Activated T-helper 1 cell treated with anti-CD3 and anti-CD28 coated beads, Interleukin-2, amount 50 U/mL, for 16 hours (primary cell): ENCODE measurements at places on chromosomes 6 and 20.

GRCh38 chr6:135616655-135617054, 119.1 kb upstream of the AHI1 start:
- DNase-seq, result no peak

- DNase-seq, result no peak
Observed at GRCh38 chr20:9705722-9706476, 133.0 kb downstream of the PAK5 start.

GRCh38 chr6:130466748-130467061, 100.9 kb downstream of the TMEM200A start:
- no peak for DNase-seq

- DNase-seq, result no peak
Observed at GRCh38 chr6:14922706-14923460, 323.0 kb upstream of the JARID2 start.

DNA sequence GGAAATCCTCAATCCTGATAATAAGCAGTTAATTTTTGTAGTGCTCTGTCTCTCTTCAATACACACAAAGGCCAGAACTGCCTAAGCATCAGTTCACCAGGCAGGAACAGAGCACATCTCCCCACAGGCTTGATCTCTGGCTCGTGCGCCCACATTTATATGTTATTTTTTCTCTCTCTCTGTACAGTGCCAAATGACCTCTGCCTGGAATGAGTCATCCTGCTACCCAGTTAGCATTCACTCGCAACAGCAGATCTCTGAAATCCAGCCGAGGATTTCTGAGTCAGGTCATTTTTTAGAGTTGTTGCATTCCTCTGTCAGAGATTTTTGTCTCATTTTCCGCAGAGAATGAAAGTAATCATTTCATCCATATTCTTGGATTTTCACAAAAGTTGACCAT, 107.1 kb downstream of the COL12A1 start:
- DNase-seq, result no peak

- no peak for DNase-seq
Observed at GRCh38 chr6:41536795-41537758, 9.1 kb upstream of the FOXP4 start.

- no peak for DNase-seq
Observed at GRCh38 chr6:52566201-52566600, 10.7 kb downstream of the TRAM2 start.

DNA sequence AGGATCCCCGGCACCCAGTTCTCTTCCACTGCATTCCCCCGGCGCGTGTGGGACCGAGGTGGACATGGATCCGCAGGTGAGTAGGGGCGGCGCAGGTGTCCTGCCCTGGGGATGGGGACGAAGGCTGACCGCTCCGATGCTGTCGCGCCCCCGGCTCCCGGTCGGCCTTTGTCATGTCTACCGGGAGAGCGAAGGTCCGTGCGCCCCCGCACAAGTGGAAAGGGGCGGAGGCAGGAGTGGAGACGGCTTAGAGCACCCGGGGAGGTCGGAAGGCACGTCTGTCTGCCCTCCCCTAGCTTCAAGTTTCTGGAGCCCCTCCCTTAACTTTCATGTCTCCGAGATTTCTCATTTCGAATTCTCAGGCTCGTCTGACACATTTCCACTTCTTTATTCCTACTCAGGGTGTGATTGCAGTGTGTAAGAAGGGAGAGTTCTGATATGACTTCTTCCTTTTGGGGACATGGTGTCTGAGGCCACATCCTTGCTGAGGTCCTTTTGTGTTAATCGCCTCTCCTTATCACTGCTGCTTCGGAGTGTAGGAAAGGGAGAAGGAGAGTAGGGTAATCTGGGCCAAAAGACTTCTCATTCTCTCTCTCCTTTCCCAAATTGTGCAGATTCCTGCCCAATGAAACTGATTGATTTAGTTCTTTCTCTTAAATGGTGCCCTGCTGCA, 435 bp downstream of the KIFC1 start:
- DNase-seq, result no peak

- no peak for DNase-seq
Observed at GRCh38 chr6:127518710-127519468, at the start of gene MTCL3. TSS of gene MTCL3 (minus strand) at chr6:127519335.

GRCh38 chr20:59421089-59421488, 120.7 kb downstream of the EDN3 start:
- no peak for DNase-seq

DNA sequence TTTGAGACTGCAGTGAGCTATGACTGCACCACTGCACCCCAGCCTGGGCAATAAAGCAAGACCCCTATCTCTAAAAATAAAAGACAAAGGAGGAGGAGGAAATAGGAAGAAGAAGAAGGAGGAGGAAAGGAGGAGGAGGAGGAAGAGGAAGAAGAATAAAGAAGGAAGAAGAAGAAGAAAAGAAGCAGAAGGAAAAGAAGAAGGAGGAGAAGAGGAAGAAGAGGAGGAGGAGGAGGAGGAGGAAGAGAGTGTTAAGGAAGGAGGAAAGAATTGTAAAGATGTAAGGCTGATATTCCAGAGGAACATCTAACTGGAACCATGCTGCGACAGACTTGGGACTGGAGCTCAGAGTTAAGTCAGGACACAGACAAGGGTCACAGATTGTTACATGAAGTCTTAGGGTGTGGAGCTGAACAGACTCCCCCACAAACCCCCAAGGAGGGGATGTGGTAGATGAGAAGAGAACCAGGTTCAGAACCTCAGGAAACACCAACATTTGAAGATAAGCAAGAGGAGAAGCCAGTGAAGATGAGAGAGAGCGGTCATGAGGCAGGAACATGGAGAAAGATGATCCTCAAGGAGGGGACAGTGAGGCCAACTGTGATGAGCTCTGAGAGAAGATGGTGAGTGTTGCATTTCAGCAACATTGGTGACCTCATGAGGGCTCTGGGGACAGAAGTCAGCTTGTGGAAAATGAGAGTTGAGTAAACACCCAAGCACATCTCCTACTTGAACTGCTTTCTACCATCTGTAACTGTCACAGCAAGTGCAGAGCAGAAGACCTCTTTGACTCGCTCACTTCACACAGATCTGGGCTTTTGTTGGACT, 118.2 kb downstream of the CD164 start:
- no peak for DNase-seq

- DNase-seq, result no peak
Observed at GRCh38 chr20:18224968-18225568, 63.3 kb upstream of the ZNF133 start.

DNA sequence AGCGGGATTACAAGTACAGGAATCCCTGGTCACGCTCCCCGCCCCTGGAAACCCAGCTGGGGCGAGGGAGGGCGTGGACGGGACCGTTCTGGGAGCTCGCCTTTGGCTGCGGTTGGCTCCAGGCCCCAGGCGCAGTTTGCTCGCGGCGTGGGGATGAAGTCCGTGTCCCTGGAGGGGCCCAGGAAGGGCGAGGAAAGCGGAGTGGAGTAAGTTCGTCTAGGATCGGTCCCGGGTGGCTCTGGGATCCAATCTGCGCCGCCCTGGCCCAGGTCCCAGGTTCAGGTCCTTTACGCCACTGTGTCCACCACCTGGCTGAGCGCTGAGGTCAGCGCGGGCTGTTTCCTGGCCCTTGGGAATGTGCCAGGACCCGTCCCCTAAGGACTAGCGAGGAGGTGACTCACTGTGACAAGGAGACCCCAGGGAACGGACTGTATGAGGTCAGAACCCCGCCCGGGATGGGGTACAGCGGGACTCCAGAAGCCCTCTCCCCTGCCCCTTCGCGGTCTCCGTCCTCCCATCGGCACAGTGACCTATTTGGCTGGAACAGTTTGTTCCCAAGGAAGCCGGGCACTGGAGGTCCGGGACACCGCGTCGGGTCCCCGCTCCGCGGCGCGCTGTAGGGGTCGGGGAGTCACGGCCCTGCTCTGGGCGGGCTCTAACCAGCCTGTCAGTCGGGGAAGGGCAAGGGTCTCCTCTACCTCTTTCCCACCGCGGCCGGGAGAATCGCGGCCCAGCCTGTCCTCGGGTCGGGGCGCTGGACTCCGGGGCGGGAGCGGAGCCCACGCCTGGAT, 724 bp downstream of the CDKN1A start:
- DNase-seq, result no peak

- no peak for DNase-seq
Observed at GRCh38 chr20:32153771-32154170, 44.3 kb downstream of the TM9SF4 start.

GRCh38 chr6:110561696-110562095, 85.3 kb upstream of the SLC22A16 start:
- DNase-seq, result no peak

DNA sequence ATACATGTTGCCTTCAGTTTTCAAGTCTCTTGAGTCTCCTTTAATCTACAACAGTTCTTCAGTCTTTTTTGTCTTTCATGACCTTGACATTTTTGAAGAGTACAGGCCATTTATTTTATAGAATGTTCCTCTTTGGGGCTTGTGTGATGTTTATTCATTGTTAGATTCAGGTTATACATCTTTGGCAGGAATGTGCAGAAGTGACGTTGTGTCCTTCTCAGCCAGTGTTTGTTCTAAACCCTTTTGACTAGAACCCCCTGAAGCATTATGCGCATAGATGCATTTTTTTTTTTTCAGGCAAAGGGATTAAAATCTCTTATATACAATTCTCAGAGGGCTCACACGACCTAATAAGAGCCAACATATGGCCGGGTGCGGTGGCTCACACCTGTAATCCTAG, 11.2 kb upstream of the NCOA5 start:
- DNase-seq, result no peak

- no peak for DNase-seq
Observed at GRCh38 chr20:44001667-44002596, 87.3 kb downstream of the TOX2 start.

DNA sequence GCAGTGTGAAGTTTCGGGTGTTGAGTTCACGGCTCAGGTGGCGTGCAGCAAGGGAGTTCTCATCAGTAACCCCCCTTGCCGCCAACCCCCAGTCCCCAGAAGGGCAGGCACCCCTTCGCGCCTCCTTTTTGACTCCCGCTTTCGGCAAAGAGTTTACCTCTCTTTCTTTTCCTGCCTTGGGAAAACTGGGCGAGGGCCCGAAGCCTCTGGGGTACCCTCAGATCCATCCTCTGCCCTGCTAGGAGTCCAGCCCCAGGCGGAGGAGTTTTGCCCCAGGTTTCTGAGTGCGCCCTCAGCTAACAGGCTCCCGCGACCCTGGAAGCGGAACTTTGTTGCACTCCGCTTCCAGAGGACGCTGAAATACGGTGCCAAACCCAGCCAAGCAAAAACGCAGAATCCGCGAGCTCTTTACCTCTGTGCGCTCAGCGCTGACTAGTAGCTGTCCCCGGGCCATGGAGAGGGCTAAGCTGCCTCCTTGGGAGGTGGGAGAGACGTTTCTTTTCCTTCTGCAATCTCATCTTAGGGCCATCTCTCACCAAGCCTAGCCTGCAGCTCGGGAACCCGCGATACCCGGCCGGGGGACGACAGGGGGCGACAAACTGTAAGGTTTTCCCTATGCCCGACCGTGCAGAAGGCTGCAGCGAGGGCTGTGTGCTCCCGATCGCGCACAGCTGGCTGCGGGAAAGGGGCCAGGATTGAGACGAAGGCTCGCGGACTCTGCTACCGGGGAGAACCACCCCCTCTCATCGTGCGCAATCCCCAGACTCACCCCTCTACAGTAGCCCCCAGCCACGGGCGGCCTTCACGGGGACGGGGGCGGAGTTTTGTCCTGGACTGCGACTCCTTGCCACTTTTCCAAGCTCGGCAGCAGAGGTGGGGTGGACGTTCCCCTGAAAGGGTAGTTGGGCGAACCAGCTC, 2.7 kb upstream of the PAX1 start:
- DNase-seq, result no peak

DNA sequence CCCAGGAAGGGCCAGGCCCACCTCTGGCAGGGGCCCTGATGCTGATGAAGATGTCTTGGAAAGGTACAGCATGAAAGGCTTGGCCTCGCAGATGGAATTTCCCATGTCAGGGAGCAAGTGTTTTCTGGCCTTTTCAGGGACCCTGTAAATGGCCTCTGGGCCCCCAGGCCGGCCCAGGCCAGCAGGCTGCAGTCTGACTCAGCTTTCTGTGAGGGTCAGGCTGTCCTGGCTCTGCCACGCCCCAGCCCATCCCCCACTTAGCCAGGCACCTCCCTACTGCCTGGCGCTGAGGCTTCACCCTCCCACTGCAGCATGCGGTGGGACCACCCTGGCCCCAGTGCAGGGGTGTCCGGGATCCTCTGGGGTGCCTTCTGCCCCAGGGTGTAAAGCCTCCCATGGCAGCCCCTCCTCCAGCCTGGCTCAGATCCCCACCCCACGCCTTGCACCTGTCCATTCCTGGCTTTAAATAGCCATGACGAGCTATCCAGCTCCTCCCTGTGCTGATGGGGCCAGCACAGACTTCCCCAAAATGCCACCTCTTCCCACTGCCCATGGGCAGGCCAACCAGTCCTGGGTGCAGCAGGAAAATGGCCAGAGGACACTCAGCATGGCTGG, 35.6 kb upstream of the GATA5 start:
- no peak for DNase-seq

- no peak for DNase-seq
Observed at GRCh38 chr6:51167468-51167867, 348.8 kb downstream of the TFAP2B start.

GRCh38 chr6:142867988-142868812, 76.8 kb downstream of the HIVEP2 start:
- no peak for DNase-seq

DNA sequence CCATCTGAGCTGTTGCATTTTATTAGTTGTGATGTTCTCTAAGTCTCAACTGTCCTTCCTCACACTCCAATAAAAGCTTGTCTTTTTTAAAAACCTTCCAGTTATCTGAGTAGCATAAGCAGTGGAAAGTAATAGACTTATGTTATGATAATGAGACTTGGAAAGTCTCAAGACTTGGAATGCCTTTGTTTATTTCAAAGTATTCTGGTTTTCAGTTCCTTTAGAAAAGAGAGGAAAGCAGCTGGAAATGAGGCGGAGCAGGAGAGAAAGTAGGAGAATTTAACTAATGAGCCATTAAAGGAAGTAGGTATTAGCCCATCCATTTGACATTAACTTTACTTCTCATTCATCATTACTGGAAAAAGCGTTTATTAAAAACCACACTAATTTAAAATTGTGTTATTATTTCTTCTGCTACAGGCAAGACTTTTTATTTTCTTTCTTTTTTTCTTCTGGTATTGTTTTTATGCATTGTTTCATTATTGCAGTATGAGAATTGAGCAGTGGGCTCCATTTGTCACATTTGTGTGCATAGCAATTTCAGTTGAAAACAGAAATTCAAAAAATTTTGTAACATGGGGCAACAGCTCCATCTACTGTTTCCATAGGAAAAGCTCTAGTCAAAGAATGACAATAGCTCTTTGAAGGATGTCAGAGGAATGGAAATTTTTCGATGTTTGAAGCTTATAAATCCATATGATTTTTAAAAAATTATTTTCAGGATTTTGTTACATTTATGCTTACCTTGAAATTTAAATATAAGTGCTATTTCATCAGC, 194.8 kb downstream of the COL9A1 start:
- no peak for DNase-seq

GRCh38 chr6:20334962-20335361, 66.7 kb upstream of the E2F3 start:
- no peak for DNase-seq

DNA sequence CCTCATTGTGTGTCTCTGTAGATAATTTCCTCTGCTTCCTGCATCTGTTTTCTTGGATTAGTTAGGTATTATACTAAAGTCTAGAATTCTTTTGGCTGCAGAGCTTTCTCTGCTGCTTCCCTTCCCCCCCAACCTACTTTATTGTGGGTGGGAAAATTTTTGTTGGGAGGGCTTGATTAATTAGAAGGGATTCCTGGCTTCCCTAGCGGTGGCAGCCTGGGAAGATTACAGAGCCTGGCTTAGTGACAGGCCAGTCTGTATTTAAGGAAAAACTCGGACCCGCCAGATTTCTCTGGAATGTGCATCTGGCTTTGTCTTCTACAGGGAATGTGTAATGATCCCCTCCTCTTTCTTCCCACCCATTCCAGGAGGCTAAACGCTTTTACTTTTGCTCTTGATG, 31.2 kb downstream of the SLX4IP start:
- no peak for DNase-seq
